Stimulated activated CD4-positive, alpha-beta T cell treated with anti-CD3 and anti-CD28 coated beads, Interleukin-15, amount 100 ng/mL, for 1 hour (primary cell): ENCODE measurements at places on chromosomes 1 and 21.

GRCh38 chr1:10368194-10368593 lies 30.7 kb upstream of the PGD start:
- DNase-seq, result no peak

- no peak for DNase-seq
Observed at GRCh38 chr1:55789466-55789865, 574.3 kb upstream of the USP24 start.

DNA sequence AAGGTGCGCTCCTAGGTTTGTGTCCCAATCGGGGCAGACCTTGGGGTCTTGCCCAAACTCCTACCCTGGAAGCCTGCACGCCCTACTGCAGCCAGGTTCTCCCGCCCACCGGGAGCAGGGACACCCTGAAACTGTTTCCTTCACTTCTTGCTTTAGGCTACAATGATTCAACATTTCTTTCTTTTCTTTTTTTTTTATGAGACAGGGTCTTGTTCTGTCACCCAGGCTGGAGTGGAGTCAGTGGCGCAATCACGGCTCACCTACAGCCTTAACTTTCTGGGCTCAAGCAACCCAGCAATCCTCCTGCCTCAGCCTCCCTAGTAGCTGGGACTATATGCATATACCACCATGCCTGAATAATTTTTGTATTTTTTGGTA lies 75.8 kb downstream of the ITPKB start:
- DNase-seq, result no peak

DNA sequence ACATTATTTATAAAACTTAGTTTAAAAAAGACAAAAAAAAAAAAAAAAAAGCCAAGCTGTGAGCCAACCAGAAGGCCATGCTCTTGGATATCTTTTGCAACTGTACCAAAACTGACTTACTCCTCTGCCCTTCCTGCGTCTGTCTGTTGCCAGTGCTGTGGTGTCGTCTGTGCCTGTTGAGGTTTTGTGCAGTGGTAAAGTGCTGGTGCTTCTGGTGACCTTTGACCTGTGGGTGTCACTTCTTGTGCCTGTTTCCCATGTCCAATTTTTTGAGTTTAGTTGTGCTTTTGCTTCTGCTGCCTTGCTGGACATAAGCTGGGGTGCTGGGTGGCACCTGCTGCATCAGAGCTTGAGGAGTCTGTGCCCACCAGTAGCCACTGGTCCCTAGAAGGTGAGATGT lies 41.4 kb downstream of the RNF187 start:
- DNase-seq, result no peak

GRCh38 chr1:22281521-22282363 lies 138.8 kb upstream of the WNT4 start:
- DNase-seq, result no peak

- no peak for DNase-seq
Observed at GRCh38 chr1:76033800-76034475, 40.6 kb upstream of the ST6GALNAC3 start.

DNA sequence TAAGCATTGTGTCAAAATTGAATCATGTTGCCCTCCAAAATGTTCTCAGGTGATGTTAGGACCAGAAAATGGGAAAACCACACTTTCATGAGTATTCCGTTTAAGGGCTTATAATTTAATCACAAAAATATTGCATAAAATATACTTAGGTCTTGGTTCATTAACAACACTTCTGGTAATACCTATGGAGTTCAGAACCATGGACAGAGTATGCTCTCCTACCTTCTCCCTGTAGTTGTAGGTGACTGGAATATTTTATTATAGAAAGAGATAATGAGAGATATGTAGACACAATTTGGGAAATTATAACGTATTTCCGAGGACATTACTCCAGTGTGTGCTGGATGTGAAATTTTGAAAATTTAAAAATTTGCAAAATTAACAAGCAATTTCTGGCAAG lies 232.5 kb downstream of the NCAM2 start:
- no peak for DNase-seq

DNA sequence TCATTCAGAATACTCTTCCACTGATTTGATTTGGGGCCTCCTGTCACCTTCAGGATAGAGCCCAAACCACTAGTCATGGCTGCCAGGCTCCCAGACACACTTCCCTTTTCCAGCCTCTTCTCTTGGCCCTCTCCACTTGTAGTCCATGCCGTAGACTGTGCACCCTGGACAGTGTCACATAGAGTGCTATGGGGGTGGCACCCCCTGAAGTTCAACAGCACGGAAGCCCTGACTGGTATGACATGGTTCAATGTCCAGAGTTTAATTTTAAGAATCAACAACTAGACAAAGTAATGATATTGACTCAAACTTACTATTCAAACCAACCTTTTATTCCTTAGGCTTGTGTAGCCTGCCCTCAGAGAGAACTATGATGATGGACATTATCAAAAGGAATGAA lies 22.3 kb downstream of the FMO2 start:
- DNase-seq, result no peak

DNA sequence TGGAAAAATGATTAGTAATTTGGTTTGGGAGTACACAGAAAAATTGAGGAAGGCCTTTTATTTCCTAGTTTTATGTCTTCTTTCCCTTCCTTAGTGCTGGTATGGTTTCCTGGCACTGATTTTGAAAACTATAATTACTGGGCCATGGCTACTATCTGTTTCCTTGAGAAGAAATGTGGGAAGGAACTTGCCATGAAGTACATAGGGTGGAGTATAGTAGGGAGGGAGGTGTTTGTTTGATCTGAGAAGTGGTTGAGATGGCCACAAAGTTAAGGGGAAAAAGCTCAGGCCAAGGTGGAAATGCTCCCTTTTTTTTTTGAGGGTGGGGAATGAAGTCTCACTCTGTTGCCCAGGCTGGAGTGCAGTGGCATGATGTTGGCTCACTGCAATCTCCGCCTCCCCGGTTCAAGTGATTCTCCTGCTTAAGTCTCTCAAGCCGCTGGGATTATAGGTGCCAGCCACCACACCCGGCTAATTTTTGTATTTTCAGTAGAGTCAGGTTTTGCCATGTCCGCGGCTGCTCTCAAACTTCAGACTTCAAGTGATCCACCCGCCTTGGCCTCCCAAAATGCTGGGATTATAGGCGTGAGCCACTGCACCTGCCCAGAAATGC lies 11.3 kb downstream of the HJV start:
- DNase-seq, result no peak

DNA sequence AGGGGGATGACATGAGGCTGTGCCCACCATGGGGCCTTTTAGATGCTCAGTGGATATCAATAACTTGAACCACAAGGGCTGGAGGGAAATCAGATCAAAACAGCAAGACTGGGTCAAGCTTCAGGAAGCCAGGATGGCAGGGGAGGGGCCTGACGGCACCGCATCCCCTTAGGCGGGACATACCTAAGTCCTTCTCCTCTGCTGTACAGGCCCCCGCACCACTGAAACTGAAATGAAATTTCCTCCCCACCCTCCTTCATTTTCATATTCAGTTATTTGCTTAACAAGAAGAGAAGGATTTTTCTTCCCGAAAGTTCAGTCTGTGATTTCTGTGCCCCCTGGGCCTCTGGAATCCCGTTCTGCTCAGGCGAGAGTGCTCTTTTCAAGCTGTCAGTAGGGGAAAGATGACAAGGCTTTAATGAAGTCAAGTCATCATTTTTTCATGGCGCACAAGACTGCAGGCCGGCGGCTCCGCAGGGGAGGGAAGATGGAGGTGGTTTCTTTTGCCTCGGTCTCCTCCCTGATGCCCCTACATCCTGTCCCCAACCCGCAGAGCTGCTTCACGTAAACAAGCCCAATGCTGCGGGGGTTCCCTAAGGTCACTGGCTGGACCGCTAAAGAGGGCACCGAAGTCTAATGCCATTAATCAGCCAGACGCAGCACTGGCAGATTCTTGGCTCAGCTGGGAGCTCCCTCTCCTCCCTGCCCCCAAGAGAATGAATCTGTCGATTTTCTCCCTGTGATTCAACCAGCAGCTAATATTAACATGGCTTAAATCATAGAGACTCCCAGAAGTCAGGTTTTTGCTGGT lies 264.8 kb downstream of the C1orf94 start:
- no peak for DNase-seq

DNA sequence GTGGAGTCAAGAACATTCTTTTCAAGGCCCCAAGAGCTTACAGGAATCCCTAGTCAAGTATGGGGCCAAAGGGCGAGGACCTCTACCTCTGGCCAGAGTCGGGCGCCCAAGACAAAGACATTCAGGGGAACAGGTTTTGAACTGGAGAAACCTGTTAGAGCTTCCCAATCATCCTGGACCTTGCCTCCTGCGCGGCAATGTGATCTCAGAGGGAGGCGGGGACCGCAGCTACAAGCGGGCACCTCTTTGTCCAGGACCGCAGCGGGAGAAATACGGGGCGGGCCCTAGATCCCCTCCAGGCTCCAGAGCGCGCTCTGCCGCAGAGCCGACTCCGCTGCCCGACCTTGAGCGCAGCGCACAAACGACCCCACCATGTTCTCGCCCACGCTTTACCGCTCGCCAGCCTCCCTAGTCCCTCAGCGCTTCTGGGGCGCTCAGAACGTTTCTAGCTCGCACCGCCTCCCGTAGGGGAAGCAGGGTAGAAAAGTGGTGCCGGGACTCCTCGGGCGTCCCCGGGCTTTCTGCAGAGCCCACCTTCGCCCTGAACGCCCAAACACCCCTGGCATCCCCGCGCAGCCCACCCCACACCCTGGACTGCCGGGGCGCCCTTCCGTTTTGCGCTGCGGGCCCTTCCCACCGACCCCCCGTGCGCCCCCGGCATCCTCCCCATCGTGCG lies 28.1 kb downstream of the RABIF start:
- DNase-seq, result no peak

DNA sequence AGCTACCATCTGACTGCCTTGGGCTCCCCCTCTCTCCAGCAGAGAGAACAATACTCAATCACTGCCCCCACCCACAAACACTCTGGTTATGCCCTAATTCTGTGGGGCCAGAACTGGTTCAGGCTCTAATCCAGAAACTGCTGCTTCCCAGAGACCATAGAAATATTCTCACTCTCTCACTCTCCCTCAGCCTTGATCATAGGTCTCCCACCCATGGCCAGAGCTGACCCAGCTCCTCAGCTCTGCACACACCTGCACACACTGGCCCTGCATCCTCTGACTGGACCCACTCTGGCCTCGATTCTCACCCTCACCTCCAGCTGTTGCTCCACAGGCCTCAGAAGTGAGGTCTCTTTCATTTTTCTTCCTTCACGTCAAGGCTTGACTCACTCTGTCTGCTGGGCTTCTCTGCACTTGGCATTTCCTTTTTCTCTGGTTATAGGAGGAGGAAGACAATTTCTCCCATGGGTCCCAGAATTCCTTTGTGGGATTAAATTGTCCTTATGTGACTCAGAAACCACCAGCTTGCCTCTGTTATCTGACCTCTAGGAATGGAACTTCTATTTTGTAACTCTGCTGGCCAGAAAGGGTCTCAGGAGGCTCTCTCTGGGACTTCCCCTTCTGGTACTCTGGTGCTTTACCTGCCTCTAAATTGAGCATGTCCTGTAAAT lies 15.6 kb upstream of the ZMYM6 start:
- DNase-seq, result no peak

- DNase-seq, result no peak
Observed at GRCh38 chr1:161088587-161089110, 709 bp downstream of the NECTIN4 start.

DNA sequence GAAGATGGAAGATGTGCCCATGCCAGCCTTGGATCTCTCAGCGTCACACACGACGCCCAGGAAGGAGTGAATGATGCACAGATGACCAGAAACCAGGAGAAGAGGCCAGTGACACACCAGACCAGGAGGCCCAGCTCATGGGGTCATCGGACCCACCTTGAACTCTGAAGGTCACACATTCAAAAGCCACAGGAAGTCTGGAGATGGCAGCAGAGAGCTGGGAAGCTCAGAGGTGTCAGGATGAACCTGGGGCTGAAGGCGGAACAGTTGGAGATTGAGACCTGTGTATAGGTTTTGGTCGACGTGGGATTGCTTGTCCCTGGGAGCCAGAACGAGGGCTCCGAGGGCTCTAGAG lies 43.6 kb downstream of the SLC19A1 start:
- no peak for DNase-seq

- DNase-seq, result no peak
Observed at GRCh38 chr1:201761178-201761577, 67.8 kb upstream of the IPO9 start.

- no peak for DNase-seq
Observed at GRCh38 chr1:18973446-18973955, 17.0 kb upstream of the IFFO2 start.

DNA sequence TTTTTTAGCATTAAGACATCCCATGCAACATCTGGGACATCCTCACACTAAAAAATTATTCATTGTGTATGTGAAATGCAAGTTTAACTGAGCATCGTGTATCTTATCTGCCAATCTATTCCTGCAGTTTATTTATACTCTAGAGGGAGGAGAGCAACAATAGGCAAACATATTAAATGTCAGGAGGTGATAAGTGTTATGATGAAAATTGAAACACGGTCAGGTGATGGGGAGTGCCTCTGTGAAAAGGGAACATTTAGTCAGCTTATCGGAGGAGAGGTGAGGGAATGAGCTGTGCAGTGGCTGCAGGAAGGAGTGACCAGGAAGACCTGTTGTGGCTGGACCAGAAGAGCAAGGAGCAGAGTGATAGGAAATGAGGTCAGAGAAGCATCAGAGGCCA lies 775 bp upstream of the EFCAB14 start:
- no peak for DNase-seq

- no peak for DNase-seq
Observed at GRCh38 chr1:71572038-71572437, 491.2 kb upstream of the ZRANB2 start.

- no peak for DNase-seq
Observed at GRCh38 chr1:108585313-108585712, 25.4 kb downstream of the EEIG2 start.

- DNase-seq, result no peak
Observed at GRCh38 chr1:36884029-36884701, 150.2 kb downstream of the GRIK3 start.

- no peak for DNase-seq
Observed at GRCh38 chr1:95371666-95372282, 137.8 kb downstream of the RWDD3 start.

DNA sequence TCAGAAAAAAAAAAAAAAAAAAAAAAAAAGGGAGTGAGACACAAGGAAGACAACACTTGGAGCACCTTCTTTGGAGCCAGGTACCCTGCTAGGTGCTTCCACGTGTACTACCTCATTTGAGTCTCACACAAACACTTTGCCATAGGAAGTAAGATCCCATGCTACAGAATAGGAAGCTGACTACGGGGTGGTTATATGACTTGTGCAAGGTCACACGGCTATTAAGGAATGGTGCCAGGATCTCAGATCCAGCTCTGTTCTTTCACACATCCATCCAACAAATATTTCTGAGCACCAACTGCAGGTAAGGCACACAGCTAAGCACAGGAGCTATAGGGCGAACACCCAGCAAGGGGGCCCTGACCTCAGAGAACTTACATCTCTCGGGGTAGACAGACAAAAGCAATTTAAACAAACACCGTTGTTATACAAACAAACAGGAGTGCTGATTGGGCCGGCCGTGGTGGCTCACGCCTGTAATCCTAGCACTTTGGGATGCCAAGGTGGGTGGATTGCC lies 22.4 kb downstream of the PTAFR start:
- no peak for DNase-seq

- DNase-seq, result no peak
Observed at GRCh38 chr1:172270605-172271004, 149.9 kb upstream of the C1orf105 start.

DNA sequence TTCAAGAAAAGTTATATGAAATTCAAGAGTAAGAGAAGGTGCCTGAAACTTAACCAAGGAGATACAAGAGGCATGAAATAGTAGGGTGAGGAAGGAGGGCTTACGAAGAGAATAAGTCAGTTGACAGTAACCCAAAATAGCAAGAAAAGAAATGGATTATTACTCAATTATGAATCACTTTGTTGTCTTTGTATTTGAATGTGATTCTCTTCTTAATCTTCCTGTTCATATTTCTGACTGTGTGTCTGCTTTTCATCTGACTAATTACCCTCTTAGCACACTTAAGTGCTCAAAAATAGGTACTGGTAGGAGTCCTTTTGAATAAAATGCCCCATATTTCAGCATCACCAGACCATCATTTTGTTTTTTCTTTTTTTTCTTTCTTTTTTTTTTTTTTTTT lies 39.4 kb downstream of the GLMN start:
- DNase-seq, result no peak
